GM12864 (cell line): ENCODE measurements at places on chromosomes 1 and 21.

- DNase-seq, result no peak
Measured at GRCh38 chr21:34648739-34649297, 20.0 kb upstream of the CLIC6 start.

DNA sequence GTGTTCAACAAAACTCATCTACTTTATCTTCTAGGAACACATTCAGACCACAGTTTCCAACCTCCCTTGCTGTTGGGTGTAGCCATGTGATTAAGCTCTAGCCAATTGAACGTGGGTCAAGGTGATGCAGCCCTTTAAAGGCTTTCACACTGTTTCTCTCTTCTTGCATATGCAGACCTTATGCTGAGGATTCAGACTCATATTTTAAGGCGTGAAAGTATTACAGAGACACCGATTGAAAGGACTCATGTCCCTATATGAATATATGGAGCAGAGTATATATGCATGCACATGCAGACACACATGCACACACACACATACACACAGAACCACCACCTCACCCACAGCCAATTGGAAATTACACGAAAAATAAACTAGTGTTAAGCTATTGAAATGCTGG is 214.3 kb upstream of the NR5A2 start:
- DNase-seq, result no peak

DNA sequence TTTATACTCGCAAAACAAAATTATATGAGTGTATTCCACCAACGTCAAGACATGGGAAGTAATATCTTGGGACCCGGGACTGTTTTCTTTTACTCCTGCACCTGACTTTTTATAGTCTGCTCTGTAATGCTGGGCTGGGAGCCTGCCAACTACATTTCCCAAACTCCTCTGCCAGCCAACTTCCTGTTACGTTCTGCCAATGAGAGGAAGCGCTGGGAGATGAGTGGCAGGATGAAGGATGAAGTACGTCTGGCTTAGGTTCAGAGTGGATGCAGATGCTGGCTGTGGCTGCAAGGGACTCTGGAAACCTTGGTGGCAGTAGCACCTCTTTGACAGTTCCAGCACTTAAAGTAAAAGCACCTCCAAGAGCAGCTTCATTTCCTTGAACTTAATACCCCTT is 59.6 kb downstream of the USP24 start:
- no peak for DNase-seq

GRCh38 chr1:10071640-10072039 is 38.9 kb downstream of the UBE4B start:
- no peak for DNase-seq

- no peak for DNase-seq
Measured at GRCh38 chr1:17259233-17259873, 10.5 kb downstream of the PADI3 start.

GRCh38 chr1:10708757-10709156 is 87.7 kb downstream of the CASZ1 start:
- DNase-seq, result no peak

DNA sequence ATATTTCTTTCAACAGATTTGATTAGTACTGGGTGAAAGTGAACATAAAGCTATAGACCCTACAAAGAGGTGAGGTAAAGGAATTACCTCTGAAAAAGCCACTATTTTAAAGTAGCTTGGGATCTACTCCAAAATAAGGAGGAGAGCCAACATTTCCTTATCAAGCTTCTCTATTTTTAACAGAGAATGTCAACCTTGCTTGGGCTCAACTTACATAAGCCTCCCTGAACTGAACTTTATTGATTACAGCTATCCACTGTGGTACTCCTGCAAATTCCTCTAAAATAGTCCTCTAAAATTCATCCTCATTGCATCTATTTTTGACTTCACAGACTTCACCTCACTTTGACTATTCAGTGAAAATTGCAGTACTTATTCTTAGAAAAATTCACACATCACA is 10.3 kb downstream of the ZNHIT6 start:
- no peak for DNase-seq

GRCh38 chr1:9311029-9311428 is 18.3 kb downstream of the SPSB1 start:
- DNase-seq, result no peak

GRCh38 chr1:76546354-76546933 is 320.8 kb upstream of the ST6GALNAC5 start:
- no peak for DNase-seq

- no peak for DNase-seq
Measured at GRCh38 chr1:248788327-248788726, 32.8 kb upstream of the LYPD8 start.

DNA sequence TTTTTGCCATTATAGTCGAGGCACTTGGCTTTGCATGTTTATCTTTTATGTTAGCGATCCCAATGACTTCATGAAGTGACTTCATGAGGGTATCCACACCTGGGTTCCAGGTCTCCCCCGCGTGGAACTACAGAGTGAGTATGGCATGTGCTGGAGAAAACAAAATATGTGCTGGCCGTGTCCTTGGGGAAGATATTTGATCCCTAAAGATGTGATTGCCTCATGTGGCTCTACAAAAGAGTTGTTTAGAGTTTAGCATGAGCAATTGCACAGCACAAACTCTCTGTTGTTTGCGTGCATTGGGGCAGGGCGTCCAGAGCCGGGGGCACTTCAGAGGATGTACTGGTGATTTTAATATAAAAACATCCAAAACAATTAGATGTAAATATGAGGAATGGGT is 4.8 kb downstream of the IL10RB start:
- no peak for DNase-seq

GRCh38 chr1:3289502-3289901 is 165.0 kb upstream of the ARHGEF16 start:
- no peak for DNase-seq

GRCh38 chr1:21030181-21030580 is 146.5 kb downstream of the EIF4G3 start:
- DNase-seq, result no peak

GRCh38 chr1:96782206-96782605 is 60.6 kb downstream of the PTBP2 start:
- no peak for DNase-seq

- no peak for DNase-seq
Measured at GRCh38 chr1:207223162-207223561, 98.3 kb upstream of the CD55 start.

DNA sequence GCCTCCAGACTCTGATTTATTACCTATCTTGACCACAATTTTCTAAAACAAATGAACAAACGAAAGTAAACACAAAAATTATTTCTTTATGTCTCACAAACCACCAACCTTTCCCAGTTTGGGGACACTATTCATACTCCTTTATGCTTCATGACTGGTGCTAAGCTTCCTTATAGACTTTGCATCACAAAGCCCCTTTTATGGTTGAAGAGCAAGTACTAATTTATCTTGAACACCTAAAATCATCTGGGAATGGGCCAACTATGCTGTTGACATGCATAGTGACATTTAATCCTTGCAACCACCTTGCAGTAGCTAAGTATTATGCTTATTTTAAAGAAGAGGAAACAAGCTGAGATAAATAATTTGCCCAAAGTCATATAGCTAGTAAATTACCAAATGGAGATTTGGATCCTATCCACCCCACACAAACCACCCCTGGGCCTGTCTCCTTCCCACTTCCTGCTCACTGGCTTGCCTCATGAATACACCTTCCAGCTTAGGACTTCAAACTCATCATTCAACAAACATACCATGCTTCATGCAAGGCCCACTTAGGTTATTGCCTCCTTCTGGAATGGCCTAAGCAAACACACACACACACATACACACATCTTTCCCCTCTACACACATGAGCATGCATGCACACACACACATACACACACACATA is 192.2 kb downstream of the PLPP3 start:
- no peak for DNase-seq

DNA sequence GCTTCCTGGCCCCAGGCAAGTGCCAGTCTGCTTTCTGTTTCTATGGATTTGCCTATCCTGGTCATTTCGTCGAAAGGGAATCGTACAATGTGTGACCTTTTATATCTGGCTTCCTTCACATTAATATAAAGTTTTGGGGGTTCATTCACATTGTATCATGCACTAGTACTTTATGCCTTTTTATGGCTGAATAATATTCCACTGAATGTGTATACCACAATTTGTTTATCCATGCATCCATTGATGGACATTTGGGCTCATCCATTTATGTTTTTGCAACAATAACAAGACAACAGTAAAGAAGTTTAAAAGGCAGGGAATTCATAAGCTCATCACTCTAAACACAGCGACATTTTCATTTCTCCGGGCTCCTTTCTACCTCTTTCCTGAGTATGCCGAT is 50.6 kb downstream of the SPSB1 start:
- no peak for DNase-seq

DNA sequence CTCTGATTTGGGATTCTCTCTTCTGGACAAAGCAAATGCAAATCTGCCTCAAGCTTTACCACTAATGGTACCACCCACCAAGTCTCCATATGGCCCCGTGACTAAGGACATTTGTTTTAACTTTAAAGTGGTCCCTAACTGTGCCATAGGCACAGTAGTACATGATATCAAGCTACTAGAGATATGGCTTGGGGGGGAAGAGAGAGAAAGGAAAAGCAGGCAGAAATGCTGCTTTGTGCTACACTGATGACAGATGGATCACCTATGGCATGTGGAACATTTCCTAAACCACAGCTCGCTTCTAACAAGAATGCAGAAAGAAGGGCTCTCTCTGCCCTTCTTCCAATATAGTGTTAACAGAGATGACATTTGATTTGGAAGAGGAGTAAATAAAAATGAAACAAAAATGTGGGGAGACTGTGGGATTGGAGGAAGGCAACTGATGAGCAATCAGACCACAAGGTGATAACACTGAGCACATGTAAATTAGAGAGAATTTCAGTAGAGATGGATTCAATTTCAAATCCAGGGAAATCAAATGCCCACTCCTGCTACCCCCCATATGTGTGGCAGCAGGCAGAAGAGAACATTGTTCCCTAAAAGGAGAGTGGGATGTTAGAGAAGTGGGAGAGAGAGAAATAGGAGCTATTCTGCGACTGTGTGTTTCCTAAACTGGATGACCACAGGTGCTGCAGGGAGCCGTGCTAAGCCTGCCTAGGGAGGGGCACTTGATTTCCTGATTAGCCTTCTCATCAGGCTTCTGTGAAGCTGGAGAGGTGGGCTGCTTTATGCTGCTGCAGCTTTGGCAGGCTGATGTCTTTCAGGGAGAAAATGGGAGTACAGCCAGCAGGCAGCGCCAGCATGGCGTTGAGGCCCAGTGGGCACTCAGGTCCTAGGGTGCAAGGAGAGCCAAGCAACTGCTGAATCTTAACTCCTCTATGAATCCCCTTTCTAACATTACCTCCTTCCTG is 75.3 kb downstream of the ZNF648 start:
- no peak for DNase-seq

DNA sequence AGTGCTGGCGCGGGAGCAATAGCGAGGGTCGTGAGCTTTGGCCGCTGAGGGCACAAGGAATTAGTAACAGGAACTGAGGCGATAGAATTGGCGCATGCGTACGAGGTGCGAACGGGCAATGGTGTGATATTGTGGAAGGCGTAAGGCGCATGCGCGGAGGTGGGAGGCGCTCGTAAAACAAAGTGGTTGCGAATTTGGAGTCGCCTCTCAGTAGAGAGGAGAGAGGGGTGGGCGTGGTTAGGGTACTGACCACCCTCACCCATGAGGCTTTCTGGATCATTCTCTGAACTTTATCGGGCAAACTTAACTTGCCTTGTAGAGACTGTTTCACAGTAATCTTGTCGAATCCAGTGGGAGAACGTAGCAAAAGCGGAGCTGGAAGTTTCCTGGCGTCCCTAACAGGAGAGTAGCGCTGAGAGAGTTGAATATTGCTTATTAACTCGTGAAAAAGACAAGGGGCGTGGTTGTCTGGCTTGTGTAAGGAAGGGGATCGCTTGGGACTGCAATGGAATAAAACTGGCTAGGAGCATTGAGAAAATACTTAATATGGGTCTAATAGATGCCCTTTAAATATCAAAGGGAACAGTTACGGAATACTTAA is 427 bp downstream of the CKS1B start:
- DNase-seq, result peak; percentile 93

GRCh38 chr1:11964656-11965055 is 15.6 kb upstream of the MFN2 start:
- DNase-seq, result no peak

GRCh38 chr21:33815143-33815707 is 100.4 kb downstream of the ATP5PO start:
- no peak for DNase-seq

DNA sequence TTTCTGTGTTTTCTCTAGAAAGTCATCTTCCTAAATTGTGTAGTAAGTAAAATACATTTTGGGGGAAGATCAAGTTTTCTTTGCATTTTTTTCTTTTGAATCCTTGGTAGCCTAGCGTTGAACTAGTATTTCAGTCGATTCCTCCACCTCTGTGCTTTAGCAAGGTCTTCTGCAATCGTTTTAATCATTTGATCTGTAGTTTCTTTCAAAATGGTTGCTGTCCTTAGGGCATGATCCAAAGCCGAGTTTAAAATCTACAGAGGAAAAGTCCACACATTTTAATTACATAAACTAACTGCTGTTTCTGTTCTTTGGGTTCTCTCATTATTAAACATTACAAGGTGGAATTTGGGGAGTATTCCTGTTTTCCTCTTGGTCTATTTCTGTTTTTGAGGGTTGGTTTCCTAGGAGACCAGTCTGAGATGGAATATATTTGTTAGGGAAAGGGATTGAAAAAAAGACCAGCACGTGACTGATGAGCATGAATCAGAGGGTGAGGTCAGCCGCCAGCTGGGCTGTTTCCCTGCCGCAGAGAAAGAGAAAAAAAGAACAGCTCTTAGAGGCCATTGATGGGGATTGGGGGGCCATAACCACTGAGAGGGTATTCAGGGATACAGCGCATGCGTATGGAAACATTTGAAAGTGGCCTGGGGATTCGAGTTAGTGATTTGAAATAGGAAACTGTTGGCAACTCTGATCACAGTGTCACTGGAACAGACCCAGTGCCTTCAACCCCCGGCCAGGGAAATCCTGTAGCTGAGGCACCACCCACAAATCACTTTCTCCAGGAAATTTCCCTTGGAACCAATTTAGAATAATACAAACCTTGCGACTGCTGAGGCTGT is 40.6 kb downstream of the AKNAD1 start:
- DNase-seq, result no peak

- DNase-seq, result no peak
Measured at GRCh38 chr1:160400223-160400645, at the start of gene VANGL2. Gene VANGL2, plus strand, starts transcription at chr1:160400564. Its CDS starts 15,274 bp downstream, at chr1:160415838.

- DNase-seq, result no peak
Measured at GRCh38 chr1:229990326-229990725, 76.7 kb upstream of the GALNT2 start.

DNA sequence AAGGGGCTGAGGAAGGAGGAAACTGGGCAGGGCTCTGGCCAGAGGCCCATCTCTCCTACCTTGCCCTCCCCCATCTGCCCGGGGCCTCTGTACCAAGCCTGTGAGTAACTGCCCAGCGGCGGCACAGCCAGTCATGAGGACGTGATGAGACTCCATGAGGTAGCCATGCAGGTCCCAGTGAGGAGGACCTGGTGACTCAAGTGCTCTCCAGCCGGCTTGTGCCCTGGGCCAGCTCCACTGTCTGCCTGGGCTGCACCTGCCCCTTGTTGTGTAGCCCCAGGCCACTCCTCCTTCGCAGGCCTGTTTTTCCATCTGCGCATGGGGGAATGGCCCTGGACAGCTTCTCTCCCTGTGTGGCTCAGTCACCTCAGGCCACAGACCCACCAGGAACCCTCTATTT is 42.0 kb upstream of the PADI1 start:
- DNase-seq, result no peak
